ENCODE measurements at places on chromosomes 11 and 22.

GRCh38 chr11:58625826-58626460 is 3.5 kb downstream of the CNTF start:
- DNase-seq: no peak

- DNase-seq: no peak
Measured at GRCh38 chr11:13487661-13488030, 8.2 kb downstream of the PTH start.

DNA sequence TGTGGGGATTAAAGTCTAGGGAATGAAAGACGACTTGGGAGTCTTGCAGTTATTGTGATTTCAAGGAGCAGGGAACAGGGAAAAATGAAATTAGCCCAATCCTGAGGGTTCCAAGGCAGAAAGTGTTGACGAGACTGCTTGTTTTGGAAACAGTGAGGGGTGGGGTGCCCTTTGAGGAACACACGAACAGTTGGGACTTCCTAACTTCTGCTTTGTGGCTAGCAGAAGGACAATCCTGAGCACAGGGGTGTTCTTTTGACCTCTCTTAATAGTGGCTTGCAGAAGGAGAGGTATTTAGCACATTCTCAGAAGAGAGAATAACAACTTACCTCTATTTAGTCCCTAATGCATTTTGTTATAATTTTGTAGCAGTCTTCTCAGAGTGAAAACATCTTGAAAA is 545.9 kb upstream of the ARHGAP42 start:
- no peak for DNase-seq

- no peak for DNase-seq
Measured at GRCh38 chr11:108432783-108433182, 34.5 kb downstream of the C11orf65 start.

DNA sequence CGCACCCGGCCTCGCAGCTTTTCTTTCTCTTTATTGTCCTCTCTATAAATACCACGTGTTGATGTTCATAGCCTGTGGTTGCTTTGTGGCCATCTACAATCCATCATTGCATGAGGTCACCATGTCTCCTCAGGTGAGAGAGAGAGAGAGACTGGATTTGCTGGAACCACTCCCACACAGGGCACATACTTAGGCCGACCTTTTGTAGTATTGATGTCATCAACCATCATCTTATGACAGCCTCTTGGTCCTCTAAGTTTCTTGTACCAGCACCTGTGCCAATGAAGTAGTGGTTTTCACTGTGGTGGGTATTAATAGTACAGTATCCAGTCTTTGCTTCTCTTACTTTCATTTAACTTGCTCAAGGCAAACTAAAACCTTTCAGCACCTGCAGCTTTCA is 22.8 kb upstream of the P2RY6 start:
- no peak for DNase-seq

- no peak for DNase-seq
Measured at GRCh38 chr11:33062137-33062536, 22.8 kb downstream of the TCP11L1 start.

DNA sequence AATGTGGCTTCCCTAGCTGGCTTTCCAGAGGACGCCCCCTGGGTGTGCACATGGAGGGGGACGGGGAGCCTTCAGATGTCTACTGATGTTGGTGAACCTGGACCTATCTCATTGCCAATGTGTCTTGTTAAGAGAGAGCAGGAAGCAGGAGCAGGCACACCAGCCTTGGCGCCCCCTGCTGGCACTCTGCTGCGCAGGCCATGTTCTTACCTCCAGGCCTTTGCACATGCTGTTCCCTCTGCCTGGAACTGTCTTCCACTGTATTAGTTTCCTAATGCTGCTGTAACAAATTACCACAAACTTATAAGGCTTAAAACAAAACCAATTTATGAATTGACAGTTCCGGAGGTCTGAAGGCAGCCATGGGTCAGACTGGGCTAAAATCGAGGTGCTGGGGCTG is 23.6 kb upstream of the MN1 start:
- no peak for DNase-seq

GRCh38 chr11:48000432-48000831 is 20.1 kb downstream of the PTPRJ start:
- no peak for DNase-seq

GRCh38 chr11:115900111-115900510 is 395.9 kb upstream of the CADM1 start:
- no peak for DNase-seq

DNA sequence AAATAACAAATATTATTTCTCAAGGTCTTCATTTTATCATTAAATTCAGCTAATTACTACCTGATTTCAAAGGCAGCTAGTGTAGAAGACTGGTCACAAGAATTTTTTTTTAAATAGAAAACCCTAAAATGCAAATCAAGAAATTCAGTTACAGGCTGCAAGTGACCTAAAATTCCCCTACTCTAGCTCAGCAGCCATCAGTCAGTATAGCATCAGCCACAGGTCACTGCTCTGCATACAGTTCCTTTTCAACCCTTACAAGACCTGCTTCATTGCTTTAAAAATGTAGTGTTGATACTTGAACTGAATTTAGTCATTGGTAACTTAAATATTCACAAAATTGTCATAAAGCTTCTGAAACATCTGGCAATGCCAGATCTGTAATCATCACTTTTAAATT is 9.5 kb upstream of the B3GNT6 start:
- DNase-seq: no peak

DNA sequence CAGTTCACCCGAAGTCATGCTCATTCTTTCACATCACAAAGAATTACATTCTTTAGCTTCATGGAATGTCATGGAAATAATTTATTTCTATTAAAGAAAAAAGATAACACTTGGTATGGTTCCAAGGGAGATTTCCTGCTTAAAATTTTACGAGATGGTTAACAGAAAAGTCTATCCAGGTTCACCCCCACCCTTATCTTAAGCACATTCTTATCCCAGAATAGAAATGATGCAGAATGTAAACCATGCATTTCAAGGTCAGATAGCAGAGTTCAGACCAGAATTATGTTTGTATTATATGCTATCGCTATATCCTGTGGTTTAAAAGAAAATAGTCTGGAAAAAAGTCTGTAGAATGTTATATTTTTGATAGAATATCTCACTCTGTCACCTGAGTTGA is 58.7 kb downstream of the GAS2 start:
- DNase-seq: no peak

GRCh38 chr11:62555464-62556107 is 9.0 kb upstream of the AHNAK start:
- no peak for DNase-seq

GRCh38 chr11:9803685-9804418 is 140.0 kb downstream of the SWAP70 start:
- no peak for DNase-seq

- no peak for DNase-seq
Measured at GRCh38 chr22:39312410-39312809, 7.0 kb downstream of the RPL3 start.

GRCh38 chr11:18540207-18541009 is 13.7 kb upstream of the TSG101 start:
- no peak for DNase-seq

- DNase-seq: no peak
Measured at GRCh38 chr11:126997641-126998040, 2.9 kb downstream of the KIRREL3 start.

DNA sequence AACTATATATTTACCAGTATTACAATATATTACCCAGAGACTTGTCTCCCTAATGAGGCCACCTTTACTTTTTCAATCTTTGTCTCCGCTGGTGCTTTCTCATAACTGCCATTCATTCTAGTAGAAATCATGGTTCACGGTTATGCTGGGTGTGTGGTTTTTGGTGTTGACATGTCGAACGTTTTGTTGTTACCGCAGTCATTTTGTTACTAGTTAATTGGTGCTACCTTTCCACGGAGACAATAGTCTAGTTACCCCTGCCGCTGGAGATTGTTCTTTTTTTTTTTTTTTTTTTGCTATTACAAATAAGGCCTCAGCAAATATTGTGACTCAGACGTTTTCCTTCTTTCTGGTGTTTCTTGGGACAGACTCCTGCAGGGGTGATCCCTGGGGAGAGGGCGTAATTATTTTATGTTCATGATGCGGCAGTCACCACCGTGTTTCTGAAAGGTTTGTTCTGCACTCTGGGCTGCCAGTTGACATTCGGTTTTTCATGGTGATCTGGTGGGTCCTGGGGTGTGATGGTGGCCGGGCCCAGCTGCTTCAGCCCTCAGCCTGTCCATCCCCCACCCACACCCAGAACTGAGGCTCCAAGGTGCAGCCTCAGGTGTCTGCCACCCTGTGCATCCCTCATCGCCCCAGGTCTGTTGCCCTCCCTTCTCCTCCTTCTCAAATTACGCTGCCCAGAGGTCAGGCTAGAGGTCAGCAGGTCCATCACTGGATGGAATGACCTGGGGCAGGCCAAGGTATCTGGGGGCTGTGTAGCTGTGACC is 28.6 kb downstream of the LRP5 start:
- DNase-seq: no peak

DNA sequence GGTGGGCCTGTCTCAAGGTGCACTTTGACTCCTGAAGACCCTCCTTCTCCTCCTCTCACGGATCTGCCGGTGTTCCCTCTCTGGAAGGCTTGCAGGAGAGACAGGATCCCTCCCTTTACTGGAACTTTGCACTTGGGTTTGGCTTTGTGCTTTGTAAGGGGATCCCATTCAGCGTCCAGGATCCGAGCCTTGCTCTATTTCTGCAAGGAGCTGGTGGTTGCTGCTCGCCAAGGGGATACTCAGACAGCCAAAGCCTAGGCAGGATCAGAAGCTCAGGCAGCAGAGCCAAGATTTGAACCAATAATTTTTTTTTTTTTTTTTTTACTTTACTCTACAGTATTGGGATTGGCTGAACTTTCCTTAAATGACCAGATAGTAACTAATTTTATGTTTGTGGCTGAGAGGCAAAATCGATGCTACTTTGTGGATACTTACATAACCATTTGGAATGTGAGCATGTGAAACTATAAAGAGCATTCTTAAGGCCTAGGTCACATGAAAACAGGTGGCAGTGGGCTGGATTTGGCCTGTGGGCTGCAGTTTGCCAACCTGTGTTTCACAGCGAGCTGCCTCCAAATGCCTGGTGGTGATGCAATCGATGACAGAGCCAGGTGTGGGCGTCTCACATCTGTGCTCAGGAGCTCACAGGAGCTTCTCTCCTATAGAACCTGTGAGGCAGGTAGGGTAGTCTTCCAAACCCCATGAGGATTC is 25.2 kb downstream of the BCR start:
- no peak for DNase-seq

DNA sequence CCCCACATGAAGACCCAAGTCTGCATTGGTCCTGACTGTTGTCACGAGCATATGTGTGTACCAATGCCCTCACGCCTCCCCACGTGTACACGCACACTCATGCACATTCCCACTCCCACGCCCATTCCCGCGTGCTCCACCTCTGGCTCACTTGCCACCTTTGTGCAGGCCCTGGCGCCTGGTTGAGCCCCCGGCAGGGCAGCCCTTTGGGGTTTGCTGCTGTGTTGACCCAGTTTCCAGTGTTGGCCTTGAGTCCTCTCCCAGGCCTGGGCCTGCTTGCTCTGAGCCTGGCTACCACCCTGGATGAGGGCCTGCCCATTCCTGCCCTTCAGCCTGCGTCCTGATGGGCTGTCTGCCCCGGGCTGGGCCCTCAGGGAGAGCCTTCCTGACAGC is 18.2 kb downstream of the PVALB start:
- no peak for DNase-seq

GRCh38 chr11:130859886-130860285 is 56.4 kb downstream of the SNX19 start:
- no peak for DNase-seq

DNA sequence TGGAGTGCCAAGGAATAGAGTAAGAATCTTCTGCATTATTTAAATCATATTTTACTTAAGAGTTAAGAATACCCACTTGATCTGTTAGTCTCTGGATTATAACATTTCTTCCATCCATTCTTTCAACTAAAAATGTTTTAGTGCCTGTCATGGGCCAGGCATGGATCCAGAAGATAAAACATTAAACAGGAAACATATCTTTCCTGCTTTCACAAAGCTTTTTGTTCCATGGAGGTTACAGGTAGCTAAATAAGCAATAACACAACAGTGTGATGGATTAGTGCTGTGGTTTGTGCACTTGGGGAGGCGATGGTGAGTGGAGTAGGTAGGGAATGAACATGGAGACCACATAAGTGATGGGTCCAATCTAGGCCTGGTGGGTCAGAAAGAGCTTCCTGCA is 258.5 kb downstream of the DDX10 start:
- no peak for DNase-seq

DNA sequence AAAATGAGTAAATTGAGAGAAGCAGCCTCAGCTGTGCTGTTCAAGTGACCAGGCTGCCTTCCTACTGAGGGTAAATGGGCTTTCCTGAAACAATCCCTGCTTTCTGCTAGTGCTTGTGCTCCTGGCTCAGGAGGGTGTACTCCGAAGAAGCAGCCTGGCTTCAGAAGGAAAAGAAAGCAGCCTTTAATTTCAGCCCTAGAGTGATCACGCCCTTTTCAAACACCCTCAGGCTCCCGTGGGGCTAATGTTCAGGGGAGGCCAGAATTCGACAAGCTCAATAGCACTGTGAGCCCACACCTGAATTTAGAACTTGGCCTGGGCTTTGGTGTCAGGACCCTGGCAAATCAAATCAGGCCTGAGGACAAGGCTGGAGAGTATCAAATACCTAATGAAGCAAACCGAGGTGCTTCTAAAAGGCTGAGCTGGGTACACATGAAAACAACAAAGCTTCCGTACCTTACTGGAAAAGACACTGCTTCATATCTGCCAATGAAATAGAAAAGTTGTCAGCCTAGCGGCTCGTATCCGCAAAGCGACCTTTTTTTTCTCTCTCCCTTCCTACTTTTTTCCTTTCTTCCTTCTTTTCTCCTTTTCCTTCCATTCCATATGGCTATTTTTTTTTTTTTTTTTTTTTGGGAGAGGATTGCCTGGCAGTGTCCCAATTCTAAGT is 387.8 kb downstream of the SOX6 start:
- DNase-seq: no peak

- no peak for DNase-seq
Measured at GRCh38 chr11:79071190-79071589, 369.6 kb downstream of the TENM4 start.

GRCh38 chr22:32533265-32534111 is 58.9 kb downstream of the FBXO7 start:
- DNase-seq: no peak

GRCh38 chr11:12174477-12175143 is 64.2 kb downstream of the MICAL2 start:
- no peak for DNase-seq

All from brain pericyte (primary cell).